ENCODE measurements at places on chromosomes 4 and X. TPM values are rescaled to one million over a fixed set of nuclear protein-coding genes. Genes with fewer than 3 reads are reported as not detected.

The FRG2 gene
- total RNA-seq = not detected

The SPANXA2 gene
- total RNA-seq = not detected

The CXorf49 gene
- not detected for total RNA-seq

DNA sequence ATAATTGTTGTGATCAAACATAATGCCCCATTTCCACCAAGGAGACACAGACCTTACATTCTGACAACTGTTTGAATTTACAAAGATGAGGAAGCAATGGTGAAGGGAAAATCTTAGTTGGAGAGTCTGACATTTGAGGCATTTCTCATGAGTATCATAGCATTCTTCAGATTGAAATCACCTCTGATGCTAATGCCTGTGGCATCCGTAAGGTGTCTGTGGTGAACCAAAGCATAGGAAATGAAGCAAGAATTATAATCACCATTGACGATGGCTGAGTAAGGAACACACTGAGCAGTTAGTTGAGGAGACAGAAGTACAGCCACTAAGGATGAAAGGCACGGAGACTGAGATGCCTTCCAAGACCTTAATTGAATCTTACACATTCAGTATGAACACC is 575.7 kb downstream of the TRIML1 start:
- peak; percentile 83 for DNase-seq

DNA sequence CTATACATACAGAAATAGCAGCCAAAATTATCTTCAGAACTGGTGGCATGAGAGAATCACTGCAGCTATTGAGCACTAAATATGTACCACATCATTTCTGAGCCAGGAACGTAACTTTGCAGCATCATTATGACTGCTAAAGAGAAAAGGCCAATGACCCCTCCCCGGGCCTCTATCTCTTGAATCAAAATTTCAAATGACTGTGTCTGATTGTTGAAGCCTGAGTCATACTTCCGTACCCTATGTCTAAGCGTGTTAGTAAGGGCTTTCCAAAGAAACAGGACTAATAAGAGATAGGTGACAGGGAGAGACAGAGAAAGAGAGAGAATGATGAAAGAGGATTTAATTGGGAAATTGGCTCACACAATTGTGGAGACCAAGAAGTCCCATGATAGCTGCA is 445.5 kb upstream of the SPANXN1 start:
- no peak for DNase-seq

DNA sequence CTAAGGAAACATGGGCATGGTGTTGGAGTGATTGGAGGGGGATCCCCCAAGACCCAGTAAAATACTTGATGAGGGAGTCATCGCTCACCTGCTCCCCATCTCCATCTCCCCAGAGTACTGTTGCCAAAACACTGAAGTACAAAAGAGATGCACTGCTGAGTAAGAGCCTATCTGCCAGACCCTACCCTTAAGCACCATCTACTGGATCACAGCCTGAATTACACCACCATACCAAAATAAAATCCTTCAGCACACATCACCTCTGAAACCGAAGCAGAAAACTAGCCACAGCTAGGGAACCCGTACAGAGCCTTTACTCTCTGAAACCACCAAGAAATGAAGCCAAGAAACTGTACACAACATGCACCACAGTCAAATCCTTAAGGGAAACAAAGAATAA is 466.3 kb upstream of the ACTRT1 start:
- DNase-seq = peak; percentile 1

GRCh38 chrX:150919401-150919800 is 20.9 kb upstream of the CD99L2 start:
- no peak for DNase-seq

DNA sequence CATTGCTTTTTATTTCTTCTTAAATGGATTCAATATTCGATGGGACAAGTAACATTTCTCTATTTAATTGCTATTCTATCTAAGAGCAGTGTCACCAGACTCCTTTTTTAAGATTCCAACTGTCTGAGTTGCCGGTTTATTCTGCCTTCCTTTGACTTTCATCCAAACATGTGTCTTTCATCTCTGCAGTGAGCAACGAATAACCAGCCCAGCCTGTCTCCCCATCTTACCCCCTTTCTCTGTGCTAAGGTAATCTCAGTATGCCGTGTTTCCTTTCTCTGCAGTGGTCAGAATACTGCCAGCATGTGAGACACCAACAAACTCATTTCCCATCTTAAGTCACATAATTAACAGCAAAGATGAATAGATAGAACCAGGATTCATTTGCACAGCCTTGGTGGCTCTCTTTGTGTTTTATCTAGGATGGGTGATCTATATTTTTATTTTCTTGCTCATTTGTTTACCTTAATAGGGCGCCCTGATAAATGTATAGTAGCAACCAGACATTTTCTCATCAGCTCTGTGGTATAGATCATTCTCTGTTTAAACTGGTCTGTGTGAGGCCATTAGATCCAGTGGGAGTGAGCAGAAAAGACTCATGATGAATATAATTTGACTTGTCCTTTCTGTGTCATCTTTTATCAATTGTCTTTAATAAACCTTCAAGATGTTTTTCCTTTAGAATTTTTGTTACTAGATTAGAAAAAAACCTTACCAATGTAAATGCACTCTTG is 394.8 kb upstream of the IGFBP7 start:
- no peak for DNase-seq

DNA sequence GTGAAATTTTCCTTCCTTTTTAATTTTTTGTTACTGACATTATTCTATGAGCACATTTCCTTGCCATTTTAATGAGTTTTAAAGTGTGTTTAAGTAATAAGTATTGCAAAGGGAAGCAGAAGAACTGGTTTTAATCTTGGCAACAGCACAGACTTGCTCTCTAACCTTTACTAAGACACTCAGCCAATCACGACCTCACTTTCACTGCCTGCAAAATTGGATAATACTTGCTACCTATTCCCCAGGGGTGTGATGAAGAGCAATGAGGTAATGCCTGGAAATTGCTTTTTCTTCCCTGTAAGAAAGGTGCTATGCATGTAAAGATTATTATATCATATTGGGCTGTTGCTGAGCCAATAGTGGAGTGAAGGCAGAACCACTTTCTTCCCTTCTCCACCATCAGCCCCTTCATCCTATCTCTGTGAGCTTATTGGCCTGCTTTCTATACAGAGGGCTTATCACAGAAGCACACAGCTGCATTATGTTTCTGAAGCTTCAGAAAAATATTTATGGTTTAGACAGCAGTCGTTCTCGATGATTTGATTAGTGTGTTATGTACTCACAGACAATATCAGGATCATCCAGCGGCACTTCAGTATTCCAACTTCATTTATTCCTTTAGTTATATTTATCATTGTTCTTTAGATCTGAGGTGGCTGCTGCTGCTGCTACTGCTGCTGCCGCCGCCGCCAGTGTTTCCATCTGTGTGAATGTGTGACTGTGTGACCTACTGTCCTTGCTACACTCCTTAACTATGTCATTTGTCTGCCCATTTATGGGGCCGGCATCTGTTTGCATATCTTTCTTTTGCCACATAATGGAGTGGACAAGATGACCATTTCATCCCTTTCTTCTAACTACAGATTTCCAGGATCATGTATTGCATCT is 255.1 kb downstream of the C4orf33 start:
- no peak for DNase-seq

DNA sequence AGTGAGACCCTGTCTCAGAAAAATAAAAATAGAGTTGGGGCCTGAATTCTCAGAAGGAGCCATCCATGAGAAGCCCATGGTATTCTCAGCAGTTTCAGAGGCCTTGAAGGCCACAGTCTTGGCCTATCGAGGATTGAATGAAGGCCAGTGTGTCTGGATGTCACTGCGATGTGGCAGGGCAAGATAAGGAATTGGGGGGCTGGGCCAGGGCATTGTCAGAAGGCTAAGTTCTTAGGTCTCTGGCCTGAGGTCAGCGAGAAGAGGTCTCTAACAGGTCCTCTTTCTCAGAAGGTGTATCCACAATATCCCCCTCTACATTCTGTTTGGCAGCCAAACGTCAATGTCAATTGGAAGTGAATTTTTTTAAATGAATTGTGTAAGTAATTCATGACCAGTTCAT is 5.7 kb downstream of the ZNF275 start:
- no peak for DNase-seq

DNA sequence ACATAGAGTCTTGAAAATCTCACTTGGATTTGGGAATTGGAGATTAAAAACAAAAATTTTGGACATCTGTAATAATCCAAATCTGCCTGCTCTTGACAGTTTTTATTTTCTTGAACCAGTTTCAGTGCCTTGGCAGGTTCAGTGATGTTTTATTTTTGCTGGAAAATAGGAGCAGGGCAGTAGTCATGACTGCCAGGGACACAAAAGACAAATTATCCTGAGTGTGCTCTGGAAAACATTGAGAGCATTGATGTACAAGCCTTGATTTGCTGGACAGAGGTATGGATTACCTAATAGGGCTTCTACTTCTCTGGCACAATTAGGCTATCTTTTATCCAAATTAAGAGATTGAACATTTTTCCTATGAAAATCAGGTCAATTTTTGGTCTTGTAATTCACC is 123.4 kb upstream of the SFRP2 start:
- no peak for DNase-seq

GRCh38 chr4:22496165-22496813 is 19.6 kb downstream of the ADGRA3 start:
- DNase-seq = peak; percentile 72

DNA sequence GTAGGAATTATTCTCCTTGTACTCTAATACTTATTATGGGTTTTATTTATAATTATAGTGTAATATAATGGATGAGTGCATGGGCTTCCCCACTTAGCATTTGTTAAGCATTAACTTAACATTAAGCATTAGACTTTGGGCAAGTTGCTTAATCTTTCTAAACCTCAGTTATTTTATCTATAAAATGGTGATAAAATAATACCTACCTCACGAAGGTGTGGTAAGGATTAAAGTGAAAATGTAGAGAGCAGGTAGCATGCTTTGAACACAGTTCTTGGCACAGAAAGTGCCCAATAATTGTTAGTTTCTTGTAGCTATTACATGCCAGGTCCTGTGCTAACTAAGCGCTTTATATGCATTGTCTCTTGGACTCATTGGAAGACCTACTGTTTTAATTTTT is 2.6 kb downstream of the MSMO1 start:
- no peak for DNase-seq

DNA sequence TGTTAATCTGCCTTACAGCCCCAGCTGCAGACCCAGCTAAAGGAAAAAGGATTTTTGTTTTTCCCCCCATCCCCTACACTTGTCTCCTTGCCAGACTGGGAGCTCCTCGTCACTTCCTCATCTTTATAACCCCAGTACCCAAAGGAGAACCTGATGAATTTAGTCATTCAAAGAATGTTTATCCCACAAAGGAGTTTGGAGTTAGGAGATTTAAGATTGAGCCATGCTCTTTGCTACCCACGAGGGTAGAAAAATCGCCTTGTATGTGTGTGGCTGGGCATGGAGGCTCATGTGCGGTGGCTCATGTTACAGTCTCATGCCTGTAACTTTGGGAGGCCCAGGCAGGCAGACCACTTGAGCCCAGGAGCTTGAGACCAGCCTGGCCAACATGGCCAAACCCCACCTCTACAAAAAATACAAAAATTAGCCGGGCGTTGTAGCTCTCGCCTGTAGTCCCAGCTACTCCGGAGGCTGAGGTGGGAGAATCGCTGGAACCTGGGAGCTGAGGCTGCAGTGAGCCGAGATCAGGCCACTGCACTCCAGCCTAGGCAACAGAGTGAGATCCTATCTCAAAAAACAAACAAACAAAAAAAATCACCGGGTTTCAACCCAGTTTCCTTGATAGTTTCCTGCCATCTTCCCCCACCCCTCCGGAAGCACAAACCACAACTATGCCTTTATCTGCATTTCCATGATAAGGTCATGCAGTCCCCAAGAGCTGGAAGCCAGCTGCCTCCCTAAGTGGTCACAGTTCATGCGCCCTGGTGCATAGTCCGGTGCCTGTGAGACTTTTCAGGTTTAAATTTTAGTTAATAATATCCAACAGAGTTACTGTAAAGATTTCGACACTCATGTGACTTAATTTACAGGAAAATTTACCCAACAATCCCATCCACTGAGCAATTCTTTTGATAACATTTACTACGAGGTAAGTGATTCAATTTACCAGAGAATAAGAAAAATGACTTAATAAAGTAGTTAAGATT is 1.5 kb downstream of the CFAP97 start:
- peak; percentile 42 for DNase-seq

GRCh38 chr4:1711055-1711570 is 1.0 kb downstream of the SLBP start:
- no peak for DNase-seq
